Right renal cortex interstitium (tissue), 3 donors: ENCODE measurements at places on chromosomes 5 and 9.

- no peak for DNase-seq
Observed at GRCh38 chr9:101849102-101849707, 110.8 kb upstream of the GRIN3A start.

DNA sequence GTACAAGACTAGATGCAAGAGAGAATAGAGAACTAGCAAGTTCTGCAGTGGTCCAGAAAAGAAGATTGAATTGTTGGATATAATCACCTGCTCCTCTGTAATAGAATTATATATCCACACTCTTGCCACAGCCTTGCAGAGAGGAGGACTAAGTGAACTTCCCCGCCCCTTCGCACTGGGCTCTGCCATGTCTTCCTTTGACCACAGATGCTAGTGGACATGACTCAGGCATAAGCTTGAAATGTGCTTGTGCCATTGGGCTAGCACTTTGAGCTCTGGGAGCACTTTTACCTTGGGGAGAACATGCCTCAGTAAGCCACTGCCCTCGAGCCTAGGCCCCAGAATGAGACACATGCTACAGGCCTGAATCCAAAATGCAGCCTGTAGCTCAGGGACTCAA is 113.5 kb upstream of the RASA1 start:
- DNase-seq: no peak

GRCh38 chr5:78060421-78060820 is 234.1 kb downstream of the AP3B1 start:
- DNase-seq: no peak

- no peak for DNase-seq
Observed at GRCh38 chr9:123343443-123344191, 12.4 kb upstream of the CRB2 start.

DNA sequence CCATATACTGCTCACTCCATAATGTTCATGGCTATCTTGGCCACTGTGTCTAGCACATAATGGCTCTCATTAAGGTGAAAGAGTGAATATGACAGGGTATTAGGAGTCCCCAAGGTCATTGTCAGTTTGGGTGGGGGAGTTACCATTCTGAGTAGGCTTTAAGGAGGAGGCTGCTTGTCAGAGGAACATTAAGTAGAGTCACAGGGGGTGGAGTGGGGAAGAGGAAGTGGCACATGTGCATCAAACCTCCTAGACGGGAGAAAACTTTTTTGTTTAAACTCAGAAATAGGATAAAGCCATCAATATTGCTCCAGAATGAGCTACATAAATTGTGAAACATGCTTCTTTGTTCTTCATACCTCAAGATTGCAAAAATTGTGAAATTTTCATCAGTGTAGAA is 45.5 kb downstream of the DAB2IP start:
- no peak for DNase-seq

- no peak for DNase-seq
Observed at GRCh38 chr5:83294246-83294645, 177.3 kb upstream of the VCAN start.

GRCh38 chr5:117800261-117800660 is 1188.1 kb downstream of the DTWD2 start:
- DNase-seq: no peak

DNA sequence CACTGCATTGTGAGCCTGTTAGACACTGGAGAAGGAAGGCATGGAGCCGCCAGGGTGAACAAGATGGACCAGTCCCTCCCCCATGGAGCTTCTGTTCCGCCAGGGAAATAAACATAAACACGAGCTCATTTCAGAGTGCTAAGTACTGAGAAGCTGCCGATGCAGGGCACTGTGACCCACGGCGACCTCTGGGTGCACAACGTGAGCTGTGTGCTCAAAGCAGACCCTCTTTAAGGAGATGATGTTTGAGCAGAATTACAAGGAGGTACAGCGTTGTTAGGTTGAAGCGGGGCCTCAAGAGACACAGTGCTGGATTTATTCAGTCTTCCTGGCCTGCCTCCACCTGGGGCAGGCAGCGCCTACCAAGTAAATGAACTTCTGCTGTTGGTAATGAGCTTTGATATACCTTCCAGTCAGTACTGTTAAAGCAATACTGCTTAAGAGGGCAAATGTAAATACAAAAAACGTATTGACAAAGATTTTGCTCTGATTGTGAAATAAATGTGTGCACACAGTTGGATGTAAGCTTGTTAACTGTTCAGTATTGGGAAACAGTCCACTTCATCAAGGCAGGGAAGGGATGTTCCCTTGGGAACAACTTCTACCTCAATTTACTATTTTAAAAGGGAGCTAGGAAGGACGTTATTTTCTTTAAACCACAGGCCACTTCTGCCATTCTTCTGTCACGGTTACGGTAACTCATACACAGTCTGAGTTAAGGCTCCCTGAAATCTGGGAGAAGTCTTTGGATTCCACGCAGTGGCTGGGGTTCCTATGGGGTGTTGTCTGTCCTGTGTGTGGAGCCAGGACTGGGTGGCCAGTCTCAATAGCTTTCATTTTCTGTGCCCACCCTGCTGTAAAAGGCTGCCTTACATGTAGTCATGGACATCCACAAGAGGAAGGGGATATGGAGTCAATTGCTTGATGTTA is 48.9 kb upstream of the DMRT1 start:
- no peak for DNase-seq

DNA sequence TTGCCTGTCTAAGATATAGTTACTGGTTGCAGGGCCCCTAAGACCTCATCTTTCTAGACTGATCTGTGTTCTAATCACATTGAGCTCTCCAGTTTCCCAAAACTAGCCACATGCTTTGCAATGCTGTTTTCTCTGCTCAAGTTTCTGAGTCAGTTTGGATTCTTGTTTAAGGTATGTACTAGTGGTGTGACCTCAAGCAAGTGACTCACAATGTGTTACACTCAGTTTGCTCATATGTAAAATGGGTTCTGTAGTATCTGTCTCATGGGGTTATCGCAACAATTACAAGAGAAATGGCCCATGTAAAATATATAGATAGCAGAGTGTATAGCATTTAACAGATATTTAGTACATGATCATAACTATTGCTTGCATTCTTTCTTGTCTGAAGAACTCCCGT is 153.1 kb upstream of the ELL2 start:
- no peak for DNase-seq

- DNase-seq: no peak
Observed at GRCh38 chr5:35877655-35878054, 21.0 kb downstream of the IL7R start.

- no peak for DNase-seq
Observed at GRCh38 chr9:126293522-126293889, 33.1 kb upstream of the MVB12B start.

- DNase-seq: no peak
Observed at GRCh38 chr9:88998911-88999310, 7.6 kb downstream of the S1PR3 start.

GRCh38 chr5:133478199-133478985 is 133.9 kb downstream of the FSTL4 start:
- DNase-seq: no peak

- DNase-seq: no peak
Observed at GRCh38 chr5:160023908-160024630, 15.1 kb downstream of the TTC1 start.

- no peak for DNase-seq
Observed at GRCh38 chr9:128689820-128690683, 1.0 kb downstream of the SET start.

- DNase-seq: no peak
Observed at GRCh38 chr9:135009794-135010585, 77.5 kb upstream of the OLFM1 start.
